Thymus (tissue), 14 donors: ENCODE measurements at places on chromosomes 2 and 18. TPM values are rescaled to one million over a fixed set of nuclear protein-coding genes. Genes with fewer than 3 reads are reported as not detected.

Gene POLR1B
- 8.2 TPM for polyA plus RNA-seq

Gene MOCOS
- polyA plus RNA-seq, result 2.5 TPM

Gene LONRF2
- 0.62 TPM for polyA plus RNA-seq

GRCh38 chr2:64652231-64653108 lies 1.2 kb downstream of the SERTAD2 start:
- no peak for DNase-seq
